Testis (tissue), 5 donors: ENCODE measurements at places on chromosomes 2 and 18. TPM values are rescaled to one million over a fixed set of nuclear protein-coding genes. Genes with fewer than 3 reads are reported as not detected.

DNA sequence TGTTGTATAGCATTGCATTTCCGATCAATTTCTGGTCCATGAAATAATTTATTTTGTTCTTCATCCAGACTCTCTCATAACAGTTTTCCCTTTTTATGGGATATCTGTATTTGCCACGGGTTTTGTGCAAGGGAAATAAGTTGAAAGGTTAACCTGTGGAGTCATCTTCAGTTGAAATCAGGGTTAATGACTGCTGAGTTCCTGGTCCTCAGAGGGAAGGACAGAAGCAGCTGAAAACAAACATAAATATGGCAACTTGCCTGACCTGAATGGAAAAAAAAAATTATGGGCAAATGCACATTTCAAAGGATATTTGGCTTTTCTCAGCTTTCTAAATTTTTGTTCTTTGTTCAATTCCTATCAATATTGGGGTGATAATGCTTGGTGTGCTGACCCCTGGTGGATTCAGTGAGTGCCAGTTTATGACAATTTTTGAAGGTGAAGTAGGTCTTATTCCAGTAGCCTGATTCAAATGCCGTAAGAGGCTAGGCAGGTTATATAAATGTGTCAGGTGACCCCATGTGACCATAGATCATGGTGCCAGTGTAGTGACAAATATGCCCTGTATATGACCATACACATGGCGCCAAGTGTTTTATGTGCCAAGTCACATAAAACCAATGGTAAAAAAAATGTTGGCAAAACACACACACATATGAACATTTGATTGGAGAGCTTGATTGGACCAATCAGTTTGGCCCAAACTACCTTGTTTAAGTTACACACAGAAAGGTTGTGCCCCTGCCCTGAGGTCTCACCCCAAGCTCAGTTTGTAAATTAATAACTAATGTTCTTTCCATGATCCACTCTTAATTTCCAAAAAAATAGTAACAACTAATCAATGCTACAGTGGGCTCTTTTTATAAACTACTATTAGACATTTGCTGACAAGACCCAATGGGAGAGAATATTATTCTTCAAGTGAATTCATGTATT, 47.6 kb upstream of the FAM124B start:
- no peak for DNase-seq
- H3K4me3 ChIP-seq: no peak overlapping the region
- H3K27me3 ChIP-seq: no peaks in the 10 kb centered on the region
- no peak overlapping the region for H3K27ac ChIP-seq
- no peaks in the 10 kb centered on the region for H3K36me3 ChIP-seq

GRCh38 chr2:127429844-127430425, 11.7 kb downstream of the PROC start:
- no peak overlapping the region for H3K4me3 ChIP-seq
- H3K27ac ChIP-seq: no peak overlapping the region
- H3K27me3 ChIP-seq: no peaks in the 10 kb centered on the region

DNA sequence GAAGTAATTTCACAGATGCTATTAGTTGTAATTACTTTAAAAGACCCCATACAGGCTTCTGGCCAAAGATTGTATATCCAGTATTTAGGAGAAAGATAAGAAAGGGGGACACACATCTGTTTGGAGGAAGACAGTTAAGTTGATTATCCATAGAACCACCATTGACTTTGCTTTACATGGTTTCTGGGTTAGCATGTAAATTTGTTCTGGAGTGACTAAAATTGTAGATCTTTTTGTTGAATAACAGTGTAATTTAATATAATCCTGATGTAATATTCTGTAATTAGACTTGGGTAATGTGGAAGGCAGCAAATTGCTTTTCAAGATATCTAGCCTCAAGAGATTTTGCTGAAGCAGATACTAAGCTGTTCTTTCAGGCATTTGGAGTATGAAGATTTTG, 17.2 kb downstream of the COMMD1 start:
- no peak overlapping the region for H3K4me3 ChIP-seq
- H3K36me3 ChIP-seq: no peaks in the 10 kb centered on the region
- no peak for DNase-seq
- H3K4me1 ChIP-seq: peaks cover 14% of the 10 kb centered on the region
- H3K27ac ChIP-seq: no peak overlapping the region

GRCh38 chr2:71898375-71898774, 249.3 kb downstream of the CYP26B1 start:
- no peak overlapping the region for H3K4me3 ChIP-seq
- no peaks in the 10 kb centered on the region for H3K36me3 ChIP-seq
- no peak overlapping the region for H3K27ac ChIP-seq
- no peak for DNase-seq
- peaks cover 12% of the 10 kb centered on the region for H3K4me1 ChIP-seq
- H3K27me3 ChIP-seq: no peaks in the 10 kb centered on the region

DNA sequence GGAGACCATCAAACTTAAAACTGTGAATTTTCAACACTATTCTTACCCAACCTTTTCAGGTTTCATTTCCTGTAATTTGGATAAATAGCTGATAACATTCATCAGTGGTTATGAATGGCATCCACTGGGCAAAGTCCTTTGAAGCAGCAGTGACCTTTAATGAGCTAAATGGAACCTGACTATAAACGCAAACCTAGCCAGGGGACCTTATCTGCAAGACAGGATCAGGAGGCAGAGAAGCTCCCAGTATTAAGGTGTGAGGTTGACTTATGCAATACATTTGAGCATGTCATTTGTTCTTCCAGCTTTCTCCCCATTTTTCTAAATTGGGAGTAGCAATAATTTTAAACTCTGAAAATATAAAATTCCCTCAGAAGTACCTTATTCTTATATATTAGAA, 38.4 kb downstream of the CREG2 start:
- DNase-seq: no peak
- H3K4me1 ChIP-seq: no peaks in the 10 kb centered on the region
- H3K27me3 ChIP-seq: no peaks in the 10 kb centered on the region
- H3K4me3 ChIP-seq: no peak overlapping the region
- H3K27ac ChIP-seq: no peak overlapping the region

- H3K4me3 ChIP-seq: no peak overlapping the region
- H3K36me3 ChIP-seq: no peaks in the 10 kb centered on the region
- no peaks in the 10 kb centered on the region for H3K4me1 ChIP-seq
- no peak overlapping the region for H3K27ac ChIP-seq
- H3K27me3 ChIP-seq: no peaks in the 10 kb centered on the region
- no peak for DNase-seq
These were observed 188.1 kb downstream of the ARL4C start for GRCh38 chr2:234308813-234309195.

- no peak for DNase-seq
- H3K27me3 ChIP-seq: no peaks in the 10 kb centered on the region
- no peak overlapping the region for H3K27ac ChIP-seq
- H3K4me3 ChIP-seq: no peak overlapping the region
These were observed 82.2 kb downstream of the SOCS6 start for GRCh38 chr18:70370762-70371733.

DNA sequence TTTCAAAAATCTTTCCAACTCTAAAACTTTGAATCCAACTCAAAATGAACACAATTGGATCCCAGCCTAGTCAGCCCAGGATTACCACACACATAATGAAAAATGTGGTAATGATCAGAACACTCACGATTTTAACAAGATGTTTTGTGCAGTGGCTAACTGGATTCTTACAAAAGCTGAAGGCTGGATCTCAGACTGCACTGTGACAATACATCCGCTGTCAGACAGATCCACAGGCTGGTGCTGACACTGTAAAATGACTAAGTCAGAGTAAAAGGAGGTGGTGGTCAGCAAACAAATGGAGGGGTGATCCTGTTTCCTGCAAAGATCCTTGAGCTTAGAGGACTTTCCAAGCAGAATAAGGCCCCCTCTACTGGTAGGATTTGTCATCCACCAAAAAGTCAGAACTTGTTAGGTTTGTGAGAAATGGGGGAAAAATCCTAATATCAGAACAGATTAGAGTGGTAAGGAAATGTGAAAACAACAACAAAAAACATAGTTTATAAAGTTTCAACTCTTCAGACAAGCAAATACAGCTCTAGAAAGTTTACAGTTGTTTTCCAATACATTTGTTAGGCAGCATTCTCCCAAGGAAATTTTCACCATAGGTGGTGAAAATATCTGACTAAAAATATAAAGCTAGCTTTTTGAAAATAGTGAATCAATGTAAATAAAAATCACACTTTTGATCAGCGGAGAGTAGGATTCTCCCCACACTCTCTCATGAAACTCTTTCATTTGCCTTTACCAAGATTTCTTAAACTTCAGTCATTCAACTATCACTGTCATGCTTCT, 211.9 kb downstream of the AGPS start:
- H3K27ac ChIP-seq: no peak overlapping the region
- no peaks in the 10 kb centered on the region for H3K36me3 ChIP-seq
- H3K4me3 ChIP-seq: no peak overlapping the region
- no peaks in the 10 kb centered on the region for H3K27me3 ChIP-seq

The PTPRN gene
- total RNA-seq: 6.0 TPM

The EPB41L3 gene
- total RNA-seq: 403 TPM

The PROM2 gene
- 2.1 TPM for total RNA-seq

The SRSF7 gene
- total RNA-seq: 104 TPM

The RAPGEF4 gene
- total RNA-seq: 22.5 TPM

The IGFBP5 gene
- total RNA-seq: 308 TPM

The PCARE gene
- 0.06 TPM for total RNA-seq
